Peyer's patch (tissue), 4 donors: ENCODE measurements at places on chromosomes 12 and 14. TPM values are rescaled to one million over a fixed set of nuclear protein-coding genes. Genes with fewer than 3 reads are reported as not detected.
A peak's percentile ranks its signal among the peaks of the same experiment; 100 is the strongest.

Gene PPP1R1A
- 4.1 TPM for total RNA-seq

Gene NUAK1
- 4.2 TPM for total RNA-seq

Gene GALNT4
- total RNA-seq = 22.7 TPM

Gene CACNA1C
- 9.7 TPM for total RNA-seq

Gene SRSF9
- 144 TPM for total RNA-seq

Gene UNC79
- total RNA-seq = not detected

Gene REC8
- 44.1 TPM for total RNA-seq

Gene PLXNC1
- total RNA-seq = 3.7 TPM

Gene RERGL
- total RNA-seq = 2.9 TPM

Gene ASCL1
- total RNA-seq = not detected

GRCh38 chr14:105117257-105117646, 51.3 kb downstream of the JAG2 start:
- DNase-seq = no peak
- H3K27ac ChIP-seq = no peak overlapping the region
- no peaks in the 10 kb centered on the region for H3K4me1 ChIP-seq
- no peak overlapping the region for H3K4me3 ChIP-seq

- no peaks in the 10 kb centered on the region for H3K27me3 ChIP-seq
- H3K4me3 ChIP-seq = no peak overlapping the region
- H3K36me3 ChIP-seq = no peaks in the 10 kb centered on the region
- no peak overlapping the region for H3K27ac ChIP-seq
- H3K4me1 ChIP-seq = peaks cover 10% of the 10 kb centered on the region
- DNase-seq = no peak
Measured at GRCh38 chr14:22472935-22473854, 115.8 kb downstream of the DAD1 start.

- no peak overlapping the region for H3K27ac ChIP-seq
- DNase-seq = no peak
- no peaks in the 10 kb centered on the region for H3K36me3 ChIP-seq
- no peaks in the 10 kb centered on the region for H3K4me1 ChIP-seq
- H3K27me3 ChIP-seq = no peaks in the 10 kb centered on the region
- no peak overlapping the region for H3K4me3 ChIP-seq
Measured at GRCh38 chr12:12156116-12156515, 85.4 kb downstream of the BCL2L14 start.

DNA sequence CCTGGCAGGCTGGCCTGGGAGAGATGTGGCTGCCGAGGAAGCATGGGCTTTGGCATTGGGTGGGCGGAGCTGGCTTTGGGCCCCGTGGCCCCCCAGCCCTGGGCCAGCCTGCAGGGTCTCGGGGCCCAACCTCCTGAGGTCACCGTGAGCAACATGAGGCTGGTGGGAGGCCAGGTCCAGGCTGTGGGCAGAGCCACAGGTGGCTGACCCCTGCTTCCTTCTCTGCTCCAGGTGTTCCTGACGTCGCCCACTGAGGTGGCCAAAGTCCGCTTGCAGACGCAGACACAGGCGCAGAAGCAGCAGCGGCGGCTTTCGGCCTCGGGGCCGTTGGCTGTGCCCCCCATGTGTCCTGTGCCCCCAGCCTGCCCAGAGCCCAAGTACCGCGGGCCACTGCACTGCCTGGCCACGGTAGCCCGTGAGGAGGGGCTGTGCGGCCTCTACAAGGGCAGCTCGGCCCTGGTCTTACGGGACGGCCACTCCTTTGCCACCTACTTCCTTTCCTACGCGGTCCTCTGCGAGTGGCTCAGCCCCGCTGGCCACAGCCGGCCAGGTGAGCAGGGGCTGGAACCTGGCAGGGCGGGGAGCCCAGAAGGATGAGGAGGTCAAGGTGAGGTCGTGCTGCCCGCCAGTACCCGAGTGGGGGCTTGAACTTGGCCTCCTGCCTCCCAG, 5.5 kb downstream of the SLC25A47 start:
- DNase-seq = peak; percentile 69
- no peaks in the 10 kb centered on the region for H3K27me3 ChIP-seq
- H3K36me3 ChIP-seq = no peaks in the 10 kb centered on the region
- H3K4me1 ChIP-seq = peaks cover 4% of the 10 kb centered on the region
- H3K4me3 ChIP-seq = peak overlapping the region; percentile 17

GRCh38 chr14:92258934-92259333, 64.0 kb upstream of the SLC24A4 start:
- H3K4me3 ChIP-seq = no peak overlapping the region
- no peak for DNase-seq
- no peaks in the 10 kb centered on the region for H3K27me3 ChIP-seq
- H3K36me3 ChIP-seq = no peaks in the 10 kb centered on the region
- no peak overlapping the region for H3K27ac ChIP-seq

DNA sequence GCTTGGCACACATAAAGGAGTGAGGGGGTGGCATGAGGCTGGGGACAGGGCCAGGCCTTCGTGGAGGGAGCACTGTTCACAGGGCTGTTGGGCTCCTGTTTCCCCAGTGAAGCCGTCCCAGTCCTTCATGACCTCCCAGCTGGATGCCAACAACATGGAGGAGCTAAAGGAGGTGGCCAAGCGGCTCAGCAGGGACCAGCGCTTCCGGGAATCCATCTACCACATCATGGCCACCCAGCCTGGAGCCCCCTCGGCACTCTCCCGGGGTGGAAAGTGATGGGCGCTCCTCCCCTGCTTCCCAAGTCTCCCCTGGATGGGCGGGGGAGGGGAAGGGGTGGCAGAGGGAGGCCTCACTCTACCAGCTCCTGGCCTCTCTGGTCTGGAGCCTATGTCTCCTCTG, 43.6 kb downstream of the PLEKHD1 start:
- no peak overlapping the region for H3K27ac ChIP-seq
- DNase-seq = no peak
- no peak overlapping the region for H3K4me3 ChIP-seq
- no peaks in the 10 kb centered on the region for H3K4me1 ChIP-seq
- no peaks in the 10 kb centered on the region for H3K36me3 ChIP-seq

DNA sequence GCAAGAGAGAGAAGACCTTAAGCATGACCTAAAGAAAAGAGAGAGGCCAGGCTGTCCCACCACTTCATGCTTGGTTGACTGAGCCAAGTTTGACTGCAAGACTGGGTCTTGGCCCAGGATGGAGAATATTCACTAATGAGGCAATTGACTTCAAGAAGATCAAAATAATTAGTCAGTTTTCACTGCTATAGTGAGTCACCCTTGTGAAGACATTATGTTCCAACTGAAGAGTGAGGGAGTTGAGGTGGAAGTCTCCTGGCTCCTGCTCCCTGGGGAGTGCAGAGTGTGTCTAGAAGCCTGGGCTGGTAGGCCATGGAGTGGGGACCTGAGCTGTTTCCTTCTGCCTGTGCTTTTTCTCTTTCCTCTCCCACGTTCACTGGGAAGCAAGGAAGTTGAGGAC, 117.6 kb downstream of the CACNA1C start:
- peaks cover 9% of the 10 kb centered on the region for H3K4me1 ChIP-seq
- H3K36me3 ChIP-seq = no peaks in the 10 kb centered on the region
- H3K27me3 ChIP-seq = no peaks in the 10 kb centered on the region
- H3K4me3 ChIP-seq = no peak overlapping the region
- peak overlapping the region; percentile 66 for H3K27ac ChIP-seq
- no peak for DNase-seq

DNA sequence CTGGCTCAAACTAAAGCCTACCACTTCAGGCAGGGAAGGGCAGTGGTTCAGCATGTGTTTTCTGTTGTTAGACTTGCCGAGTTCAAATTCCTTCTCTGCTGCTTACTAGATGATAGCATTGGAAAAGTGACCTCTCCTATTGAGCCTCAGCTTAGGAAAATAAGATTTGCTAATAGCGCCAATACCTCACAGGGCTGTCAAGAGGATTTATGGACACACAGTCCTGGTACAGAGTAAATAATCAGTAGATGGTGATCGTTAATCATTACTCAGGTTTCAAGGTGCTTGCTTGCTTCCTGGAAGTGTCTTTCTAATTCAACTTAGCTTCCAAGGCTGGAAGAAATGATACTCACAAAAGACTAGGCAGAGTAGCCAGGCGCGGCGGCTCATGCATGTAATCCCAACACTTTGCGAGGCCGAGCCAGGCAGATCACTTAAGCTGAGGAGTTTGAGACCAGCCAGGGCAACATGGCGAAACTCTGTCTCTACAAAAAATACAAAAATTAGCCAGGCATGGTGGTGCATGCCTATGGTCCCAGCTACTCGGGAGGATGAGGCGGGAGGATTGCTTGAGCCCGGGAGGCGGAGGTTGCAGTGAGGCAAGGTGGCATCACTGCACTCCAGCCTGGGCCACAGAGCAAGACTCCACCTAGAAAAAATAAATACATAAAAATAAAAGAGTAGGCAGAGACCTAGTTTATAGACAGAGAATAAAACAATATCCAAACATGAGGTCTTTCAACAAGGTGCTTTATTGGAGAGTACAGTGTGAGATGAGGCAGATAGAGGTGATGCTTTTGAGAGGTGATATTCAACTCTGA, 6.0 kb downstream of the PLA2G1B start:
- H3K27me3 ChIP-seq = no peaks in the 10 kb centered on the region
- H3K36me3 ChIP-seq = no peaks in the 10 kb centered on the region

GRCh38 chr14:29278301-29279263, 512.0 kb downstream of the FOXG1 start:
- no peaks in the 10 kb centered on the region for H3K36me3 ChIP-seq
- no peaks in the 10 kb centered on the region for H3K4me1 ChIP-seq
- no peak overlapping the region for H3K4me3 ChIP-seq
- no peak overlapping the region for H3K27ac ChIP-seq
- H3K27me3 ChIP-seq = no peaks in the 10 kb centered on the region

GRCh38 chr12:123064366-123064765, 83.9 kb downstream of the ARL6IP4 start:
- H3K27ac ChIP-seq = peak overlapping the region; percentile 83
- peaks cover 19% of the 10 kb centered on the region for H3K4me1 ChIP-seq
- H3K36me3 ChIP-seq = no peaks in the 10 kb centered on the region
- DNase-seq = no peak

- no peaks in the 10 kb centered on the region for H3K27me3 ChIP-seq
- H3K36me3 ChIP-seq = no peaks in the 10 kb centered on the region
- no peak overlapping the region for H3K27ac ChIP-seq
- no peaks in the 10 kb centered on the region for H3K4me1 ChIP-seq
- H3K4me3 ChIP-seq = no peak overlapping the region
Measured at GRCh38 chr12:13248964-13249363, 52.4 kb downstream of the EMP1 start.

GRCh38 chr12:93751864-93752610, 74.9 kb downstream of the CRADD start:
- H3K27ac ChIP-seq = no peak overlapping the region
- H3K4me1 ChIP-seq = peaks cover 10% of the 10 kb centered on the region
- H3K4me3 ChIP-seq = no peak overlapping the region
- no peaks in the 10 kb centered on the region for H3K36me3 ChIP-seq
- no peak for DNase-seq

DNA sequence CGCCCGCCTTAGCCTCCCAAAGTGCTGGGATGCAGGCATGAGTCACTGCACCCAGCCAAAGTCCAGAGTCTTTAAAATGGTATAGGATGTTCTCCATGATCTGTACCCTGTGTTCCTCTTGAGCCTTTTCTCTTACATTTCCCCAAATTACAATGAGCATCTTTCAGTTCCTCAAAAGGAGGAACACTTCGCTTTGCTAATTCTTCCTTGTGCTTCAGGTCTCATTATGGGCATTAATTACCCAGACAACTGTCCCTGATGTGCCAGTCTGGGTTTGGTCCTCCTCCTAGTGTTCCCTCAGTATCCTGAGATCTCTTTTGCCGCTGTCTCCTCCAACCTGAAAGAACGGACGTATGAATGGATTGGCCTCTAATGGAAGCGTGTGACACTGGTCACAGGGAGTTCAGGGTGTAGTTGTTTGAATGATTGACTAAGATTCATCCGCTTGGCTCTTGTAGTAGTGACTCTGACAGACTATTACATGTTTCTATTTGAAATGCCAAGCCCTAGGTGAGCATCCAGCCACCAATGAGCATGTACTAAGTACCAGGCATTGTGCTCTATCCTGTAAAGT, 8.2 kb downstream of the PRKCH start:
- no peaks in the 10 kb centered on the region for H3K36me3 ChIP-seq
- no peak overlapping the region for H3K4me3 ChIP-seq
- H3K27ac ChIP-seq = peak overlapping the region; percentile 50
- H3K4me1 ChIP-seq = no peaks in the 10 kb centered on the region

- H3K4me3 ChIP-seq = no peak overlapping the region
- H3K27me3 ChIP-seq = no peaks in the 10 kb centered on the region
- peak overlapping the region; percentile 74 for H3K27ac ChIP-seq
- no peaks in the 10 kb centered on the region for H3K36me3 ChIP-seq
Measured at GRCh38 chr14:20667957-20668356, 16.4 kb upstream of the RNASE4 start.
